ENCODE measurements at places on chromosomes 2 and 18. TPM values are rescaled to one million over a fixed set of nuclear protein-coding genes. Genes with fewer than 3 reads are reported as not detected.

DNA sequence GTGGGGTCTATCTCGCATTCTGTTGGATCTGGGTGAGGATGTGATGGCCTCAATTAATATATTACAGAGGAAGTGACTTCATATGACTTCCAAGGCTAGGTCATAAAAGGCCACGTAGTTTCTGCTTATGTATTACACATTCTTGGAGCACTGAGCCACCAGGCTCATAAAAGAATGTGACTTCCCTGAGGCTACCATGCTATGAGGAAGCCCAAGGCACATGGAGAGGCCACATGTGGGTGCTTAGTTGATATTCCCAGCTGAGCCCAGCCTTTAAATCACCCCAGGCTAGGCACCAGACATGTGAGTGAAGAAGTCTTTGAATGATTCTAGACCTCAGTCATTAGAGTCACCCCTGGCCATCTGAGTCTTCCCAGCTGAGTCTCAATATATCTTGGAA is 13.3 kb upstream of the REEP1 start:
- H3K4me3 ChIP-seq: no peak overlapping the region
- no peaks in the 10 kb centered on the region for H3K36me3 ChIP-seq
- H3K4me1 ChIP-seq: no peaks in the 10 kb centered on the region
- H3K27me3 ChIP-seq: no peaks in the 10 kb centered on the region
- H3K27ac ChIP-seq: no peak overlapping the region

DNA sequence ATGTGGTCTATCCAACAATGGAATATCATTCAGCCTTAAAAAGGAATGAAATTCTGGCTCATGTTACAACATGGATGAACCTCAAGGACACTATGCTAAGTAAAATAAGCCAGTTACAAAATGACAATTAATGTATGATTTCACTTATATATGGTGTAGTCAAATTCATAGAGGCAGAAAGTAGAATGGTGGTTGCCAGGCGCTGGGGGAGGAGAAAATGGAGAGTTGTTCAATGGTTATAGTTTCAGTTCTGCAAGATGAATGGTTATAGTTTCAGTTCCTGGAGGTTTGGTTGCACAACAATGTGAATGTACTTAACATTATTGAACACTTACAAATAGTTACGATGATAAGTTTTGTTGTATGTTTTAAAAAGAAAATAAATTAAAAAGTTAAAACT is 79.2 kb upstream of the IL1R2 start:
- DNase-seq: no peak
- no peak overlapping the region for H3K27ac ChIP-seq
- no peak overlapping the region for H3K4me3 ChIP-seq
- no peaks in the 10 kb centered on the region for H3K36me3 ChIP-seq

DNA sequence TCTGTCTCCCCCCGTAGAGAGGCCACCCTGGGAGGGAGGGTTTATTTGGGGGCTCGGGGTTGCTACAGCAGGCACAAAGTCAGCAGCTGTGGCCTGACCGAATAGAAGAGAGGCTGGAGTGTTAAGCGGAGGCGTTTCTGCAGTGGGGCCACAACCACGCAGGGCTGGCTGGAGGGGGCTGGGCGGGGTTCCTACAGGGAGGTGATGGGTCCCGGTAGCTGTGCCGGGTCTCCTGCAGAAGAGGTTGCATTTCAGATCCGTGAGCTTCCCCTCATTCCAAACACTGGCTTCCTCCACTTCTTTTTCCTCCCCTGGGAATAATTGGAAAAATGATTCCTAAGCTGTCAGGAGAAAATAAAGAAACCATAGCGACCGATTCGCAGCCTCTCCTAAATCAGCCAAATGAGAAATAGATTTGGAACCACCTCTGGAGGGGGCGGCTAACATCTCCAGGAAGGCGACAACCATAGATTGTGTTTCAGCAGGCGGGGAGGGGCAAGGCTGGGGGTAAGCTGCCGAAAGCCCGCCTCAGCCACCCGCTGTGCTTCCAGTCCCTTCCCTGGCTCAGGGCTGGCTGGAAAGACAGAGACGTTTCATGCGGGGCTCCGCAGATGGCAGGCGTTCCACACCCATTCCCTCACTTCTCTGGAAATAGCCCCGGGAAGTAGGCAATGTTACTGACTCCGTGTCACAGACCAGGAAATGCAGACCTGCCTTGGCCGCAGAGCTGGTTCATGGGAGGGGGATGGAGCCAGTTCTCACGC is 85.6 kb upstream of the TAF1B start:
- H3K27me3 ChIP-seq: no peaks in the 10 kb centered on the region
- no peak overlapping the region for H3K4me3 ChIP-seq
- H3K36me3 ChIP-seq: no peaks in the 10 kb centered on the region
- H3K4me1 ChIP-seq: peaks cover 47% of the 10 kb centered on the region
- DNase-seq: no peak
- no peak overlapping the region for H3K27ac ChIP-seq

DNA sequence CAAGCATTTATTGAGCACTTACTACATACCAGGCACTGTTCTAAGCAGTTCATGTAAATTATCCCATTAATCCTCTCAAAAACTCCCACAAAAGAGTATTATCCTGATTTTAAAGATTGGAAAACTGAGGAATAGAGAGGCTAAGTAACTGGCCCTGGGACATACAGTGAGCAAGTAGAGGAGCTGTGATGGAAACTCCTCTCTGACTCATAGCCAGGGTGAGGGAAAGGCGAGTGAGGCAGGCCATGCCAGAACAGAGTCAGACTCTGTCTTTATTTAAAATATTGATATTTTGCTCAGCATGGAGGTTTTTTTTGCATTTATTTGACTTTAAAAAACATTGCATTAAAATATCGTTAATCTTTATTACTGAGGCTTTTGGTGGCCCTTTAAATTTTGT is 208.0 kb downstream of the LOXHD1 start:
- no peaks in the 10 kb centered on the region for H3K27me3 ChIP-seq
- no peaks in the 10 kb centered on the region for H3K36me3 ChIP-seq
- H3K4me3 ChIP-seq: no peak overlapping the region
- H3K27ac ChIP-seq: no peak overlapping the region
- no peaks in the 10 kb centered on the region for H3K4me1 ChIP-seq

DNA sequence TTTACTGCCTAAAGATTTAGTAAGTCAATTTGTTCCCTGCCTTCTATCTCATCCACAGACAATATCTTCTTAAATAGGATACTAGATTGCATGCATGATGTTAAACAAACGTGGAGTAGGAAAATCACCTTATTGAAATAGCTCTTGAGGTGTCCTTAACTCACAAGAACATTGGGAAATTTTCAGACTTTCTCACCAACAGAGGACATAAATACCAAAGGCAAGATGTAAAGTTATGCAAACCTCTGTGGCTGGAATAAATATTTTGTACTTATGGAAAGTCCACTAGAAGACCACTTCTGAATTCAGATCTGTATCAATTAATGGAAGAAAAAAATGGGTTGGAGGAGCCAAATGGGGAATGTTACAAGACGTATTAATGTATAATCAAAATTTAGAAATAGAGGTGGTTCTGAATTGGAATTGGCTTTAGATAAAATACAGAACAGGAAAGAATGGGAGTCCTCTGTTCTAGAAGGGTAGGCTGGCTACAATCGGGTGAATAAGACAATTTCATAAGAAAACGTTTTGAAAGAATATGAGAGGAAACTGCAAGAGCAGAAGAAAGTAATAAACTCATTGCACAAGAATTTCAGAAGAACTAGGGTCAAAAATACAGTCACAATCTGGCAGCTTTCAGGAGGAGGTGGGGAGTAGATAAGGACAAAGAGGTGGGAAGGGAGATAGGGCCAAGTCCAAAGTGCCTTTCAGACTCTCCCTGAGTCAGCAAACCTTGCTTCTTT is 69.3 kb upstream of the FN1 start:
- no peak for DNase-seq
- no peak overlapping the region for H3K27ac ChIP-seq
- H3K27me3 ChIP-seq: no peaks in the 10 kb centered on the region
- no peaks in the 10 kb centered on the region for H3K36me3 ChIP-seq

GRCh38 chr2:210559182-210559581 is 2.8 kb downstream of the CPS1 start:
- H3K27me3 ChIP-seq: no peaks in the 10 kb centered on the region
- H3K4me1 ChIP-seq: no peaks in the 10 kb centered on the region
- no peak overlapping the region for H3K27ac ChIP-seq
- no peak overlapping the region for H3K4me3 ChIP-seq

GRCh38 chr2:151097895-151098294 is 163.8 kb downstream of the RBM43 start:
- H3K27me3 ChIP-seq: no peaks in the 10 kb centered on the region
- H3K27ac ChIP-seq: no peak overlapping the region
- H3K36me3 ChIP-seq: no peaks in the 10 kb centered on the region
- DNase-seq: no peak
- H3K4me3 ChIP-seq: no peak overlapping the region

DNA sequence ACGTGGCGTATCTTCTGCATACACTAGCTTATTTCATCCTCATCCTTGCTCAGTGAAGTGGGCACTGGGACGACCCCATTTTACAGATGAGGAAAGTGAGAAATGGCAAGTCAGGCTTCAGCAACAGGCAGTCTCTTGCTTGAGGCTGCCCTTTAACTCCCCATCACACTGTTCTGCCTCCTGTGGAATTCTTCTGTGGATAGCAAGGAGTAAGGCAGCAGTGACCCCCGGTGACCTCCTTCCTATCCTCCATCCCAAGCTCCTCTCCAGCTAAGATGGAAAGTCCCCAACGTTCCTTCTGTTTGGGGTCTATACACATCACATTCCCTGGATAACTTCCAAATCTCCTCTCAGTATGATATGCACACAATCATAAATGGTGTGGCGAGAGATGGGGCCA is 10.5 kb downstream of the ANKRD29 start:
- no peak overlapping the region for H3K4me3 ChIP-seq
- DNase-seq: no peak
- H3K4me1 ChIP-seq: no peaks in the 10 kb centered on the region
- no peak overlapping the region for H3K27ac ChIP-seq
- H3K27me3 ChIP-seq: no peaks in the 10 kb centered on the region

- H3K27ac ChIP-seq: no peak overlapping the region
- H3K36me3 ChIP-seq: no peaks in the 10 kb centered on the region
- no peak for DNase-seq
- H3K4me3 ChIP-seq: no peak overlapping the region
Measured at GRCh38 chr2:8352296-8352695, 329.6 kb upstream of the ID2 start.

DNA sequence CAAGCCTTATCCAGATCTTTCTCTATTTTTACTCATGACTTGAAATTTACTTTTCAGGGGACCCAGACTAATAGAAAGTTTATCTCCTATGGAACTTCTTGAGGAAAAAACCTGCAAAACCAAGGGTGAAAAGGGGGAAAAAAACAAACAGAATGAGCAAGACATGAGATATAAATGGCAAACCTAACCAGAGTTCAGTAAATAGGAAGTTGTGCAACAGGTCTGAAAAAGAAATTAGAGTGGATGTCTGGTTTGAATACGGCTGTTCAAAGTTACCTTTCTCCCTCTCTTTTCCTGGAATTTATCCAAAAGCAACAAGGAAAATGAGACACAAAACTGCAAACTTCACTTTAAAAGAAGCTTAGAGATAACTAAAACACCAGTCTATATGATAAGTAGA is 78.8 kb upstream of the TGFA start:
- no peaks in the 10 kb centered on the region for H3K27me3 ChIP-seq
- H3K4me1 ChIP-seq: no peaks in the 10 kb centered on the region
- DNase-seq: no peak
- no peaks in the 10 kb centered on the region for H3K36me3 ChIP-seq
- no peak overlapping the region for H3K4me3 ChIP-seq
- H3K27ac ChIP-seq: no peak overlapping the region

GRCh38 chr2:237786936-237787335 is 11.6 kb upstream of the RBM44 start:
- no peaks in the 10 kb centered on the region for H3K27me3 ChIP-seq
- H3K4me3 ChIP-seq: no peak overlapping the region
- no peak for DNase-seq
- H3K4me1 ChIP-seq: no peaks in the 10 kb centered on the region
- H3K36me3 ChIP-seq: peaks cover 3% of the 10 kb centered on the region
- no peak overlapping the region for H3K27ac ChIP-seq

DNA sequence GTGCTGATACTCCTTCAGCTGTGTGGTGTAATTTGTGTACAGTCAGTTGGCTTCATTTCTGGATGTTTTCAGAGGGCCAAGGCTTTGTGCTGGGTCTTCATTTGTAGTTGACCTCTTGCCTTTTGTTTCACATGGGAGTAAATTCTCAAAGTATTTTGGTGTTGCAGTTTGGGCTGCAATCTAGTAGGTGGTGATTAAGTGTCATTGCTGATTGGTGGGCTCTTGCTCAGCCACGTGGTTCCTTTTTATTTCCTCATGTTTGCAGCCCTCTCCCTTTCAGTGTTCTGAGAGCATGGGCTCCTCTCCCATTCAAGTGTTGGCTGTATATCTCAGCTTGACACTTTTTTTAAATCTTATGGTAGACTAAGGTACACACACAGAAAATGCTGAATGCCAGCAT is 96.8 kb downstream of the SNTG2 start:
- H3K4me1 ChIP-seq: no peaks in the 10 kb centered on the region
- no peak for DNase-seq
- H3K4me3 ChIP-seq: no peak overlapping the region
- H3K27me3 ChIP-seq: no peaks in the 10 kb centered on the region
- H3K27ac ChIP-seq: no peak overlapping the region
- H3K36me3 ChIP-seq: no peaks in the 10 kb centered on the region

DNA sequence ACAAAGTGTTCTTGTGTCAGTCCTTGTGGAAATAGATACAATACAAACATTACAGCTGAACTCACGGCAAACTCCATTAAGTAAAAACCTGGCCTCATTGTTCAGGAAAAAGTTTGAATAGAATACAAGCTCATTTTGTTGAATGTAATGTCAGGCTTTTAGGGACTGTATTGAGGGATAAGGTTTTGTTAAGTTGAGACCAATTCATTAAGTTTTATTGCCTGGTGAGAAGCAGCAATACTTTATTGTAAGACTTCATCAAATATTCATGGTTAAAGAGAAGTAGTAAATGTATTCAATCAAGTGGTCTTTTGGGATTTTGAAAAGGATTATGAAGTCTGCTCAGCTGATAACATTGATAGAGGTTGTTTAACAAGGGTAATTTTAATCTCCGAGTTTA is 35.4 kb upstream of the METAP1D start:
- no peak overlapping the region for H3K27ac ChIP-seq
- H3K4me3 ChIP-seq: no peak overlapping the region
- H3K4me1 ChIP-seq: peaks cover 24% of the 10 kb centered on the region
- peaks cover 7% of the 10 kb centered on the region for H3K36me3 ChIP-seq
- DNase-seq: no peak

The IL36RN gene
- not detected for total RNA-seq

The TUBA4B gene
- total RNA-seq: not detected

The UGT1A3 gene
- not detected for total RNA-seq

The UGT1A10 gene
- not detected for total RNA-seq

The ACTG2 gene
- total RNA-seq: not detected
